GF-D8 (cell line): ENCODE measurements at places on chromosomes 5 and 9.
A peak's percentile ranks its signal among the peaks of the same experiment; 100 is the strongest.

DNA sequence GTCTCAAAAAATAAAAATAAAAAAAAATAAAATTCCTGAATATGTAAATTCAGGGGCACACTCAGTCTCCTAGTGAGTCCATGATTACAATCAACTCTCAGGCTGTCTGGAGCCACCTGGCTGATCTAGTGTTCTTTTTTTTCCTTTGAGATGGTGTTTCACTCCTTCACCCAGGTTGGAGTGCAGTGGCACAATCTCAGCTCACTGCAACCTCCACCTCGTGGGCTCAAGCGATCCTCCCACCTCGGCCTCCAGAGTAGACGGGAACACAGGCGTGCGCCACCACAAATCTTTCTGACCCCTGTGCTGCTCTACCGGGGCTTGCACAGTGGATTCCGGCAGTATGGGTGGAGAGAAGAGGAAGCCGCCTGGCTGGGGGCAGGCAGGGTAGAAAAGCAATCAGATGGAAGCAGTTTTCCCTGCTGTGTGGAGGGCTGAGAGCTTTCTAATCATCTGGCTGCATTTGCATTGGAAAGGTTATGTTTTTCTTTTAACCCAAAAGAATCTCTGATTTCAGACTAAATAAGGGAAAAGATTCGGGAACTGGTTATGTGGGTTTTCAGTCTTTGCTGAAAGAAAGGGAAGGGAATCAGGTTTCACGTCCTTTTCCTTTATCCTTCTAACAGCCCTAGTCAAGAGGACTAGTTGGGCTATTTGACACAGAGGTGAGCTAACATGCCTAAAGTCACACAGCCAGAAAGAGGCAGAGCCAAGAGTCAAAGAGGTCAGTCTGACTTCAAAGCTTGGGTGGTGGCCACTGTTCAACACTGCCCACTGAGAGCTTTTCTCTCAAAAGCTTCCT, 26.3 kb upstream of the CORO2A start:
- DNase-seq: no peak

DNA sequence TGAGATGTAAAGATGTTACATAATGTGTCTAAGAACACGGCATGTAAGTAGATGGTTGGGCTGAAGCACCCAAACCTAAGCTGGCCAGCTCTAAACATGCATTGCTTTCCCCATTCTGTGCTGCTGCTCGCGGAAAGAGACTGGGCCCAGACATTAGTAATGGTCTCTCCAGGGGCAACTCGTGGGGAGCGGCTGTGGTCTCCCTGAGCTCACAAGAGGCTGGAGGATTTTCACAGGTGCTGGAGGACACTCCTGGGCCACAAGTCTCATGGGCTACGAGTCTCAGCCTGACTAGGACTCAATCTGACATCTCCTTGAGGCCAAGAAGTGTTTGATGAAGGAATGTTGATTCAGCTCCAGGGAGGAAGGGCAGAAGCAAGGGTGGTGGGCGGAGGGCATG, 92.7 kb upstream of the PTCH1 start:
- no peak for DNase-seq

GRCh38 chr9:121686930-121687541, 35.6 kb downstream of the DAB2IP start:
- DNase-seq: no peak

GRCh38 chr5:160315968-160316367, 3.6 kb upstream of the CCNJL start:
- no peak for DNase-seq

DNA sequence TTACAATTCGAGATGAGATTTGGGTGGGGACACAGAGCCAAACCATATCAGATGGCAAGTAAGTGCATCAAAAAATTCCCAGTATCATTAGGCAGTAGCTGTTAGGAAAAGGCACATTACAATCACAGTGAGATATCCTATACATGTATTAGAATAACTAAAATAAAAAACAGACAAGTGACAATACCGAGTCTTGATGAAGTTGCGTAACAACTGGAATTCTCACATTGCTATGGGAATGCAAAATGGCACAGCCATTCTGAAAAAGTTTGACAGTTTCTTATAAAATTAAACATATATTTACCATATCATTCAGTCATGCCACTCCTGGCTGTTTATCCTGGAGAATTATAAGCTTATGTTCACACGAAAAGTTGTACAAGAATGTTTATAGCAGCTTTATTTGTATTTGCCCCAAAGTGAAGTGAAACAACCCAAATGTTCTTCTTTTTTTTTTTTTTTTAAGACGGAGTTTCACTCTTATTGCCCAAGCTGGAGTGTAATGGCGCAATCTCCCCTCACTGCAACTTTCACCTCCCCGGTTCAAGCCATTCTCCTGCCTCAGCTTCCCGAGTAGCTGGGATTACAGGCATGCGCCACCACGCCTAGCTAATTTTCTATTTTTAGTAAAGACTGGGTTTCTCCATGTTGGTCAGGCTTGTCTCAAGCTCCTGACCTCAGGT, 93.1 kb upstream of the TLE1 start:
- no peak for DNase-seq

DNA sequence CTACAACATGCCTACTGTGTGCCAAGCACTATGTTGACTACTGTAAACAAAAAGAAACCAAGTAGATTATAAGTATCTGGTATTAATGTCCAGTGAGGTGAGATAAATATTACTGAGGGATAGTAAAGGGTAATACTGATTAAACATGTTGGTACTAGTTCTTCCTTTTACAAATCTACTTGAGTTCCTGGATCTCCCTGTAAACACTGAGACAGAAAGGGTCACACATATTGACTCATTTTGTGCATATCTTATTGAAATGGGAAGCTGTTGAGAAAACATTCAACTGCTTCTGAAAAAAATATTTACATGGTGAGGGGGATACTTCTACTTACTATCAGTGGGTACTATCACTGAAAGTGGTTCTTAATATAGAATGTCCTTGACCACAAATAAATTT, 24.3 kb downstream of the EFNA5 start:
- DNase-seq: no peak

GRCh38 chr9:106669835-106670234, 193.1 kb upstream of the ZNF462 start:
- DNase-seq: no peak

GRCh38 chr5:52811067-52811749, 23.5 kb downstream of the ITGA1 start:
- DNase-seq: peak; percentile 19

- no peak for DNase-seq
Measured at GRCh38 chr5:4306057-4306456, 710.4 kb downstream of the IRX1 start.

GRCh38 chr5:133891390-133891789, 77.0 kb downstream of the C5orf15 start:
- DNase-seq: no peak
